ENCODE measurements at places on chromosomes 2 and 18. TPM values are rescaled to one million over a fixed set of nuclear protein-coding genes. Genes with fewer than 3 reads are reported as not detected.

Gene AOX1
- 2.1 TPM for total RNA-seq

Gene CYTIP
- 1.0 TPM for total RNA-seq

Gene COL4A4
- total RNA-seq, result under 0.01 TPM

Gene CHRND
- 32.9 TPM for total RNA-seq

Gene RBM44
- total RNA-seq, result 2.1 TPM

Gene C1QL2
- total RNA-seq, result not detected

Gene IL1F10
- not detected for total RNA-seq

Gene SCG2
- not detected for total RNA-seq

Gene KCNG3
- under 0.01 TPM for total RNA-seq

Gene GTF2A1L
- total RNA-seq, result not detected

Gene CRYBA2
- total RNA-seq, result not detected

Gene SOWAHC
- total RNA-seq, result 9.4 TPM

Gene SNTG2
- total RNA-seq, result under 0.01 TPM

Gene AAK1
- total RNA-seq, result 17.7 TPM

Gene SLC9A2
- total RNA-seq, result 2.1 TPM

All from skeletal muscle tissue (tissue), 5 donors.